Suprapubic skin (tissue), 4 donors: ENCODE measurements at places on chromosomes 3 and 15.

- no peak overlapping the region for H3K27ac ChIP-seq
- DNase-seq = no peak
- no peaks in the 10 kb centered on the region for H3K27me3 ChIP-seq
- no peaks in the 10 kb centered on the region for H3K4me1 ChIP-seq
- no peak overlapping the region for H3K4me3 ChIP-seq
Measured at GRCh38 chr3:157407769-157408168, 28.9 kb upstream of the PTX3 start.

DNA sequence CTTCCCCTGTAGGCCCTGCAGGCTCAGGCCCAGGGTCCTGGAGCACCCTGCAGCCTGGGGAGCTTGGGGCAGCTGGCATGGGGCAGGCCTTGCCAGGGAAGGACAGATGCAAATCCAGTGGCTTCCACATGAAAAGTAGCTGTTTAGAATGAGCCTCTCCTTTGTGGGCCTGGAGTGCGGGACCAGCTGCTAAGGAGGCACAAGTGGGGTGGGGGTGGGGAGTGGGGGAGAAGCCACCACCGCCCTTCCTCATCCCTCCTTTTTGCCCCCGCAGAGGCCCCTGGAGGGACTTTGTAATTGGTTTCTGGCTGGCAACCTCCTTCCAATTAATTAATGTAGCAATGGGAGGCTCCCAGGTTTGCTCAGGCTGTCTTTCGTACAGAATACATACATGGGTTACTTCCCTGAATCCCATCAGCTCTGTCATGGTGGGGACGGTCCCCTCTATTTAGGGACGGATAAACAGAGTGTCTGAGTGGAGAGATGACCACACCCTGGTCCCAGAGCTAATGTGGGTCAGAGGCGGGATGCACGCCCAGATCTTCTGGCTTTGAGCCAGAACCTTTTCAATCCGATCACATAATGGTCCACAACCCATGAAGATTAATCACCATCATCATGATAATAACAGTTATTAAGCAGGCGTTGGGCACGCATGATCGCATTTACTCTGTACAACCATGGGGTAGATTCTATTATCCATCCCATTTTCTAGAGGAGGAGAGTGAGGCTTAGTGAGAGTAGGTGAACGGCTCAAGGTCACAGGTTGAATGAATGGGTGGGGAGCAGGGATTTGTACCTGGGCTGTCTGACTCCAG, 6.2 kb downstream of the CORO2B start:
- H3K4me1 ChIP-seq = peaks cover 18% of the 10 kb centered on the region
- no peaks in the 10 kb centered on the region for H3K36me3 ChIP-seq
- no peaks in the 10 kb centered on the region for H3K27me3 ChIP-seq
- peak overlapping the region; percentile 28 for H3K27ac ChIP-seq
- no peak for DNase-seq

DNA sequence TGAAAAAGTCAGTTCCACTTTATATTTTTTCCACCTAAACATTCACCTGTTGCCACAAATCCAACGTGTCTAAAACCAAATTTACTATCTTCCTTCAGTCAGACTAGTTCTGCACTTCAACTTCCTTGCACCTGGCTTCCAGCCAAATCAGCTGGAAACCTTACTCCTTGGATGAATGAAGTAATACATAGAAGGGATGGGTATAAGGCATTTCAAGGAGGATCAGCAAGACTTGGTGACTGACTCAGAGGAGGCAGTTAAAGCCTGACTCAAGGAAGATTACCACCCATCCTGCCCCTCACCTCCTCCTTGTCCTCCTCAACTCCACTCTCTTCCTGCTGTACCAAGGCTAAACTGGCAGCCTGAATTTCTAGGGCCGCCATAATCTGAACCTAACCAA, 37.1 kb downstream of the QTRT2 start:
- peaks cover 9% of the 10 kb centered on the region for H3K4me1 ChIP-seq
- no peaks in the 10 kb centered on the region for H3K27me3 ChIP-seq
- H3K27ac ChIP-seq = no peak overlapping the region
- H3K4me3 ChIP-seq = no peak overlapping the region
- no peak for DNase-seq
- no peaks in the 10 kb centered on the region for H3K36me3 ChIP-seq

DNA sequence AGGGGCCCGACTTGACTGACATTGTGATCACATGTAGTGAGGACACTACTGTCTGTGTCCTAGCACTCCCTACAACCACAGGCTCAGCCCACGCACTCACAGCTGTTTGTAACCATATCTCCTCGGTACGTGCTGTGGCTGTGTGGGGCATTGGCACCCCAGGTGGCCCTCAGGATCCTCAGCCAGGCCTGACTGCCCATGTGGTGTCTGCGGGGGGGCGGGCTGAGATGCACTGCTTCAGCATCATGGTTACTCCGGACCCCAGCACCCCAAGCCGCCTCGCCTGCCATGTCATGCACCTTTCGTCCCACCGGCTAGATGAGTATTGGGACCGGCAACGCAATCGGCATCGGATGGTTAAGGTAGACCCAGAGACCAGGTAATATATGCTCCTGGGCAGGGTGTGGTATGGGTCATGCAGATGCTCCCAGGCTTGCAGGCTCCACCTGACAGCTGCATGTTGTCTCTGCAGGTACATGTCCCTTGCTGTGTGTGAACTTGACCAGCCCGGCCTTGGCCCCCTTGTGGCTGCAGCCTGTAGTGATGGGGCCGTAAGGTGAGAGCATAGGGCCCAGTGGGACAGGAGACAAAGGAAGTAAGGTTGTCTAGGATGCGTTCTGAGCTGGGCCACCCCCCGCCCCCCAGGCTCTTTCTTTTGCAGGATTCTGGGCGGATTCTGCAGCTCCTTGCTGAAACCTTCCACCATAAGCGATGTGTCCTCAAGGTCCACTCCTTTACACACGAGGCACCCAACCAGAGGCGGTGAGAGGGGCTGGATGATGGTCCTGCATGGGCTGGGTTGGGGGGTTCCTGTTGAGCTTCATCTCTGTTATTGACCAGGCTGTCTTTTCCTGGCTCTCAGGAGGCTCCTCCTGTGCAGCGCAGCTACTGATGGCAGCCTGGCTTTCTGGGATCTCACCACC, 4.4 kb downstream of the DALRD3 start:
- peaks cover 45% of the 10 kb centered on the region for H3K36me3 ChIP-seq
- no peaks in the 10 kb centered on the region for H3K27me3 ChIP-seq
- H3K4me1 ChIP-seq = peaks cover 27% of the 10 kb centered on the region
- H3K4me3 ChIP-seq = no peak overlapping the region

GRCh38 chr15:74270155-74270554, 34.0 kb downstream of the CCDC33 start:
- no peak overlapping the region for H3K27ac ChIP-seq
- no peak overlapping the region for H3K4me3 ChIP-seq
- no peaks in the 10 kb centered on the region for H3K4me1 ChIP-seq
- DNase-seq = no peak
- H3K36me3 ChIP-seq = no peaks in the 10 kb centered on the region

DNA sequence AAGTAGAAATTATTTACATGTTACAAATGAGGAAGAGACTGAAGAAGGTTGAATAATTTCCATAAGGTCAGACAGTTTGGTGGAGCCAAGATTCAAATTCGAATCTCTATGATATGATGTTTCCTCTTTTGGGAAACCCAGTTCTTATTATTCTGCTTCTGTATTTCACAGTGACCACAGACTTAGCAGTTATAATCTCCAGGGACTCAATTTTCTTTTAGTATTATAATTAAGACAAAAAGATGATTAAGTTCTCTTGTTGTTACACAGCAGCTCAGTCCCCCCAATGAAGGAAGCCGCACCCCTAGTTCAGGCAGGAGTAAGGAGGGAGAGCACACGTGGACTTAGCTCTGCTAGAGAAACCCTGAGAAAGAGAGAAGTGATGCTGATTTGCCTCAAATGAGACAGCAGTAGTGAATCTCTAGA, 130.6 kb downstream of the CCNL1 start:
- H3K36me3 ChIP-seq = no peaks in the 10 kb centered on the region
- H3K27me3 ChIP-seq = no peaks in the 10 kb centered on the region
- H3K4me1 ChIP-seq = peaks cover 7% of the 10 kb centered on the region

- no peaks in the 10 kb centered on the region for H3K36me3 ChIP-seq
- H3K27ac ChIP-seq = peak within 1 kb of the TSS; percentile 93
- peak; percentile 84 for DNase-seq
- no peaks in the 10 kb centered on the region for H3K27me3 ChIP-seq
Measured at GRCh38 chr3:119293871-119294695, at the start of gene ARHGAP31. Gene ARHGAP31, plus strand, starts transcription at chr3:119294383. Its CDS starts 522 bp downstream, at chr3:119294905.

DNA sequence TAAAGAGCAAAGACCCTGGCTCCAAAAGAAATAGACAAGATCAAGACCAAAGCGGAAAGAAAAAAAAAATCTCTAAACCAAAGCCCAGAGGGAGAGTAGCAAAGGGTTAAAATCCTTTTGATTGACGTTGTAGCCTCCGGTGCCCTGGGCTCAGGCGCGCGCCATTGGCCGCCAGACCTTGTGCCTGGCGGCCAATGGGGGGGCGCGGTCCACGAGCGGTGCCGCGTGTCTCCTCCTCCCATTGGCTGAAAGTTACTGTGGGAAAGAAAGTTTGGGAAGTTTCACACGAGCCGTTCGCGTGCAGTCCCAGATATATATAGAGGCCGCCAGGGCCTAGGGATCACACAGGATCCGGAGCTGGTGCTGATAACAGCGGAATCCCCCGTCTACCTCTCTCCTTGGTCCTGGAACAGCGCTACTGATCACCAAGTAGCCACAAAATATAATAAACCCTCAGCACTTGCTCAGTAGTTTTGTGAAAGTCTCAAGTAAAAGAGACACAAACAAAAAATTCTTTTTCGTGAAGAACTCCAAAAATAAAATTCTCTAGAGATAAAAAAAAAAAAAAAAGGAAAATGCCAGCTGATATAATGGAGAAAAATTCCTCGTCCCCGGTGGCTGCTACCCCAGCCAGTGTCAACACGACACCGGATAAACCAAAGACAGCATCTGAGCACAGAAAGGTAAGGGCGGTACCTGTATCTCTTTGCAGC, at the start of gene HES1:
Gene HES1, plus strand, starts transcription at position 343 of the 713 bp plus-strand sequence. Its CDS starts 233 bp downstream, at position 576.
- H3K4me1 ChIP-seq = peaks cover 89% of the 10 kb centered on the region
- no peaks in the 10 kb centered on the region for H3K27me3 ChIP-seq
- DNase-seq = peak; percentile 94
- peak within 1 kb of the TSS; percentile 92 for H3K27ac ChIP-seq
- peak within 1 kb of the TSS; percentile 68 for H3K4me3 ChIP-seq
- peaks cover 6% of the 10 kb centered on the region for H3K36me3 ChIP-seq

- no peak overlapping the region for H3K27ac ChIP-seq
- no peak for DNase-seq
- no peaks in the 10 kb centered on the region for H3K4me1 ChIP-seq
- no peak overlapping the region for H3K4me3 ChIP-seq
Measured at GRCh38 chr15:48300038-48300437, 31.2 kb upstream of the DUT start.

GRCh38 chr3:30750967-30751366, 143.5 kb downstream of the GADL1 start:
- H3K27ac ChIP-seq = no peak overlapping the region
- H3K4me3 ChIP-seq = no peak overlapping the region
- DNase-seq = no peak
- peaks cover 22% of the 10 kb centered on the region for H3K4me1 ChIP-seq
- H3K27me3 ChIP-seq = no peaks in the 10 kb centered on the region

- H3K36me3 ChIP-seq = no peaks in the 10 kb centered on the region
- DNase-seq = no peak
- no peaks in the 10 kb centered on the region for H3K27me3 ChIP-seq
Measured at GRCh38 chr15:38904298-38904697, 339.7 kb upstream of the RASGRP1 start.
